ENCODE measurements at places on chromosomes 13 and 19.

DNA sequence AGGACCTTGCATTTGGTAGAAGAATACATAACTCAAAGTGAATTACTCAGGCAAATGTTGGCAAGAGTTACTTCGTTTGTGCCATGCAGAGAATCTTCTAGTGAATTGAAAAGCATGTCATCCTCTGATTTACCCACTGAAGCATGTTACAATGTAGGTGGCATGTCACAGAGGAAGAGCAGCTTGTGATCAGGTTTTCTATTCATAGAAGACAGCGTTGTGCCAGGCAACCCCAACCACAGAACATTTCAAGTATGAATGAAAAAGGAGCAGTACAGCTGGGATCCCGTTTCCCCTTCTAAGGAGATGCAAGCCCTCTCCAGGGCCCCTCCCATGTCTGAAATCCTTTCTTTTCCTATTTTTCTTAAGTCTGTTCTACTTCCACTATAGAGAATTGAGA is 6.0 kb upstream of the KATNAL1 start:
- no peak for DNase-seq

GRCh38 chr19:2719920-2720776 is 1.0 kb downstream of the DIRAS1 start:
- DNase-seq, result no peak

DNA sequence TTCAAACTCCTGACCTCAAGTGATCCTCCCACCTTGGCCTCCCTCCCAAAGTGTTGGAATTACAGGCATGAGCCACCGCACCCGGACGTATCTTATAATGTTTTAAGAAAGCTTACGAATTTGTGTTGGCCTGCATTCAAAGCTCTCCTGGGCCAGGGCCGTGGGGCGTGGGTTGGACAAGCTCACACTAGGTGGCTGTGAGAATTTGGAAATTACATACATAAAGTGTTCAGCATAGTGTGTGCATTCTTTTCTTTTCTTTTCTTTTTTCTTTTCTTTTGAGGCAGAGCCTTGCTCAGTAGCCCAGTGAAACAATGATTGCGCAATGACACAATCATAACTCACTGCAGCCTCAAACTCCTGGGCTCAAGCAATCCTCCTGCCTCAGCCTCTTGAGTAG is 2.6 kb downstream of the ZSWIM4 start:
- DNase-seq, result no peak

- peak; percentile 6 for DNase-seq
Observed at GRCh38 chr19:8240274-8241229, 31.4 kb downstream of the CERS4 start.

GRCh38 chr19:13507053-13507611 is 853 bp upstream of the CACNA1A start:
- DNase-seq, result no peak

GRCh38 chr19:5093948-5094718 is 125.2 kb downstream of the KDM4B start:
- DNase-seq, result no peak

DNA sequence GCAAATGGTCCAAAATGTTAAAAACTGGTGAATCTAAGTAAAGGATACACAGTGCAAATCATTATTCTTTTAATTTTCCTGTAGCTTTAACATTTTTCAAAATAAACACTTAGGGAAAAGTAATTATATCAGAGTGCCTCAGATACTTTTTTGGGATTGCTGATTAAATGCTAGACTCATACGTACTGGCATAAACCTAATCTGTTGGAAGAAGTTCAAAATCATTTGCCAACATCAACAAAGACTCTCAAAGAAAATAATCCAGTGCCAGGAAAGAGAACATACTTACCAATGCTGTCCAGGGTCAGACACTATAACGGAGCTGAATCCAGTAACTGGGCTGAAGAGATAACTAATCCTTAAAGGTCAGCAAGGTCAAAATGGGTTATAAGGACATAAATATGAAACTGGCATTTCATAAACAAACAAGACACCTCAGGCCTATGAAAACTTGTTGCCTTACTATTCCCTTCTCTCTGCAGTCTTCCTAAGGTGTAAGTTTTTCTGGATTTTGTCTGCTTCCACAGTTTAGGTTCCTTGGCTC is 3.3 kb upstream of the ZNF420 start:
- no peak for DNase-seq

GRCh38 chr19:23699521-23699860 is 12.5 kb upstream of the ZNF675 start:
- DNase-seq, result no peak

DNA sequence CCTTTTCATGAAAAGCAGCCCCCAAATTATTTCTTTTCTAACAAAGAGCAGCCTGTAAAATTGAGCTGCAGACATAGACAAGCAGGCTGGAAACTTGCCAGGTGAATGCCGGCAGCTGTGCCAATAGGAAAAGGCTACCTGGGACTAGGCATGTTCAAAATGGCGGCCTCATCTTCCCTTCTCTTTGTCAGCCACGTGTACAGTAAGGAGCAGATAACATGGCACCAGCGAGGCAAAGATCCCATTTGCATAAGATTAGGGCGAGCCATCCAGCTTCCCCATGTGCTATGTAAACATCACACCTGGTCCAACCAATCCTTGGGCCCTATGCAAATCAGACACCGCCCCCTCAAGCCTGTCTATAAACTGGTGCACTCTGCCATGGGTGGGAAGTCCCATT is 31.2 kb upstream of the CACNA1A start:
- no peak for DNase-seq

DNA sequence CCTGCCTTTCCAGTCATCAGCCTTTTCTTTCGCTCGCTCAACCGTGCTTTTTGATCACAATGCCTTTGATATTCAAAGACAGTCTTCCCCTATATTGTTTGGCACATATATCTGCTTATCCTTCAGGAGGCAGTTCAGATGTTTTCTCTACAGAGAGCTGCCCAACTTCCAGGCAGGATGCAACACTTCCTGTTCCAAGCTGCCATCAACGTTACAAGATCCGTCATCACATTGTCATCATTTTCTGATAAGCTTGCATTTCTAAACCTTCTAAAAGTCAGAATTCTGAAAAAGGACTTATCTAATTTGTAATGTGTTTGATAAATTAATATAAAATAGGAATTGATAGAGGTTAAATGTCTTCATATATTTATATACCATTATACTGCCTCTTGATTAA is 574.2 kb downstream of the TBC1D4 start:
- DNase-seq, result no peak

DNA sequence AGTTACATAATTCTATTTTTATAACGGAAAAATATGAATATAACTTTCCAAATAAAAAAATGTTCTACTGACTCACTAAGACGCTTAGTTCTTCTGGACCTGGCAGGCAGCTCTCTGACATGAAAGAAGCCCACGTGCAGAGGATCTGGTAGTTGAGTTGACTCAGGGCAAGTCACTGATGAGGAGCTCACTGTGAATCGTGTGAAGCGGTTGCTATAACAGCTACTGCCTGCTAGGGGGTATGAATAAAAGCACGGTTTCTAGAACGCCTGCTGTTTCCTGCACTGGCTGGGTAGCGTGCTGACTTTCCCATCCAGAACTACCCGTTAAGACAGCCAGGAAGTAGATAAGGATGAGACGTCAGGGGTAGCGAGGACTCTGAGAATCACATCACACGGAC is 54.7 kb upstream of the WASF3 start:
- no peak for DNase-seq

- no peak for DNase-seq
Observed at GRCh38 chr19:54708781-54709180, 15.5 kb upstream of the KIR3DL3 start.

DNA sequence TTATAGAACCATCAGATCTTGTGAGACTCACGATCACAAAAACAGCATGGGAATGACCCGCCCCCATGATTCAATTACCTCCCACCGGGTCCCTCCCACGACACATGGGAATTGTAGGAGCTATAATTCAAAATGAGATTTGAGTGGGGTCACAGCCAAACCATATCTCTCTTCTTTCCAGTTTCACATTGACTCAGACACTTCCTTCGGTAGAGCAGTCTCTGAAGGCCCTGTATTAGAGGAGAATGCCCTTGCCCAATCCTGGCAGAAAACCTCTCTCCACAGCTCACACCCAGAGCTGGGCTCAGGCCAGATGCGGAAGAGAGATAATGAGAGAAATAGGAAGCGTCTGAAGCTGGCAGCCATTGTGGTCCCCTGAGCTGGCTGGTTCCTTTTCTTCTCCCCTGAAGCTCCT is 72.4 kb upstream of the CLDN10 start:
- DNase-seq, result no peak

GRCh38 chr13:31982540-31982939 is 49.0 kb upstream of the FRY start:
- DNase-seq, result no peak

DNA sequence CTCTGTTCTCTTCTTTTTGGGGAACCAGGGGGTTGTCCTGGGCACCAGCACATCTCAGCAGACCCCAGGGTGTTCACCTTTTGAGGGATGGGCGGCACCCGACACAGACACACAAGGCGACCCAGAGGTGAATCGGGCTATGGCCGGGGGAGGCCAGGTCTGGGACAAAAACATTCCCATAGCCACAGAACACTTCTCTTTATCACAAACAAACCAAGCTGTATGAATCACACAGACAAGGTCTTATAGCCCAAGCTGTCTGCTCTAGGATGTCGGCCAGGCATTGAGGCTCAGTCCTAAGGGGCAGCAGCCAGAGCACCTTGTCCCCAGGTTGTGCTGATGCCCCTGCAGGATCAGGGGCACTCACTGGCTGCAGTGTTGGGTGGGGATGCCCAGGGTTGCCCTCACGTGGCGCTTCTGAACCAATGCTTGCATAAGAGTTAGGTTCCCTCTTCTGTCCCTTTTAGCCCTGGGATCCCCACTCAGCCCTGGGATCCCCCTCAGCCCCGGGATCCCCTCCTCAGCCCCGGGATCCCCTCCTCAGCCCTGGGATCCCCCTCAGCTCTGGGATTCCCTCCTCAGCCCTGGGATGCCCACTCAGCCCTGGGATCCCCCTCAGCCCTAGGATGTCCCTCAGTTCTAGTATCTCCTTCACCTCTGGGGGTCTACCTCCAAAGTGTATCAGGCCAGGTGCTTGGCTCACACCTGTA is 26.9 kb downstream of the MAU2 start:
- no peak for DNase-seq

GRCh38 chr19:48560095-48560530 is 8.1 kb downstream of the SULT2B1 start:
- DNase-seq, result no peak

DNA sequence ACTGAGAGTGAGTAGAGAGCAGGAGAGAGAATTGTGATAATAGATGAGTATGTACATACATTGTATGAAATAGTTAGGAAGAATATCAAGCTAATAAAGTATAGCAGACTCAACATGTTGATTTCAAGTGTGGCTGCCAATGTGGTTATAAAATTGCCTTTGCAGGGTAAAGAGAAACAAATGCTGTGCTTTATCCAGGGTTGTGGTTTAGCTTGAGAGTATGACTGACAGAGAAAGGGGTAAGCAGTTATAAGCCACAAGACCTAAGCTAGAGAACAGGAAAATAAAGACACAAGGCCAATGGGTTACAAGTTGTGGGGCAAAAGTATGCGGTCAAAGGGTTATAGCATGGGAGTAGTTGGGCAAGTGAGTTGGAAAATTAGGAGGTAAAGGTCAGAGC is 1217.5 kb downstream of the DIAPH3 start:
- no peak for DNase-seq

- no peak for DNase-seq
Observed at GRCh38 chr13:74747186-74747955, 613.2 kb upstream of the KLF12 start.

GRCh38 chr19:18208098-18208951 is 4.5 kb upstream of the RAB3A start:
- DNase-seq, result peak; percentile 41

DNA sequence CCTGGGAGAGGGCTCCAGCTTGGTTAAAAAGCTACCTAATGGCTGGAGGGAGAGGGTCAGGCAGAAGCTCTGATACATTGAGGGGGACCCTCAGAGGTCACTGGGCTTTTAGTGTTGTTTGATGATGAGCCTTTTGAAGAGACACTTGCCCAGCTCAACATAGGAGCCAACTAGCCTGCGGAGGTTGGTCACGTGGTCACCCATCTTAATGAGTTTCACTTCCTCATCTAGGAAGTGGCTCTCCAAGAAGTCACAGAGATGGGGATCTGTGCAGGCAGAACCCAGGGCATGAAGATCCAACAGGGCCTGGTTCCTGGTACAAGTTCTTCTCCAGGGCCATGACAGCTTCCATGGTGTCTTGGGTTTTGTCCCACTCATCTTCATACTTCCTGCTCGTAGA is 33.4 kb downstream of the IPO5 start:
- DNase-seq, result no peak

DNA sequence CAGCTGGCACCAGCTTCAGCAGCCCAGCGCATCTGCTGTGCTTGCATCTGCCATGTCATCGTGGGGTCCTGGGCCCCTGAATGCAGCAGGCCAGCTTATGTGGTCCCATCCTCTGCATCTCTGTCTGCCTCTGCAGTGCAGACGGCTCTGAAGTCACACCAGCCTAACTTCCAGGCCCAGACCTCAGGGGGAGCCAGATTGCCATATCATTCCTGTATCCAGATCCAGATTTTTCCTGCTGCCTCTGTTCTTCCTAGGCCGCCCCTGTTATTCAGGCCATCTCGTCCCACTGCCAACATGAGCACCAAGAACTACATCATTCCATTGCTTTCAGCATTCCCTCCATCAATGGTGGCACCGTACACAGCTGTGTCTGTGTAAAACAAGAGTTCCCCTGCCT is 571.6 kb downstream of the UQCRFS1 start:
- DNase-seq, result no peak

GRCh38 chr19:15866636-15867035 is 31.2 kb downstream of the CYP4F2 start:
- DNase-seq, result no peak

DNA sequence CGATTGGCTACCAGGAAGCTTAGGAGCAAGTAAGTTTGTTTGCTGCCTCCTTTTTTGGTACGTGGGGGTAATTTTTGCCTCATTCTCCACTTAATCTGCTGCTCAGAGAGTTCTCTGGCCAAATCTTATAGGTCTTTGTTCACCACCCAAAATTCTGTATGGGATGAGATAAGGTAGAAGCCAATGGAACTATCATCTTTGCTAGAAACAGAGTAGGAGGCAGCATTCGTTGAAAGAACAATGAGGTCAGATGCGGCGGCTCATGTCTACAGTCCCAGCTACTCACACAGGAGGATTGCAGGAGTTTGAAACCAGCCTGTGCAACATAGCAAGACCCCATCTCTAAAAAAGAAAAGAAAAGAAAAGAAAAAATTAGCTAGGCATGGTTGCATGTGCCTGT is 5.0 kb upstream of the DNAAF3 start:
- DNase-seq, result no peak

- DNase-seq, result no peak
Observed at GRCh38 chr19:38543286-38543806, 74.4 kb downstream of the MAP4K1 start.

GRCh38 chr13:56980856-56981255 is 159.9 kb upstream of the PRR20A start:
- no peak for DNase-seq

DNA sequence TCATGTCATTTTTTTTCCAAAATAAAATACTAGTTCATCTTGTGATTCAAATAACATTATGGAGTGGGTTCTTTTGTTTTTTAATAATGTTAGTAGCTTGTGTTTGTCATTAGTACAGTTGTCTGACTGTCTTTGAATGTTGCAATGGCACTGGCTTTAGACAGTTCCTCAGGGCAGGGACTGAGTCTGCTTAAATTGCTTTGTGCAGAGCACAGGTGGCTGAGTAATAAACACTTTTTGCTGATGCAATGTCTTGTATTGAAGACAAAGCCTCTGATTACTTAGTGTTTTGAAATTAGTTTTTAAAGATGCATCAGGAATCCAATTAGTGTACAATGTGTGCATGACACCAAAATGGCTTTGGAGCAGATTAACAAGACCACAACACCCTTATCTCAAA is 88.7 kb upstream of the PCDH9 start:
- no peak for DNase-seq
